ENCODE measurements at places on chromosomes 1 and 21.

- DNase-seq = no peak
Observed at GRCh38 chr21:35039595-35040289, 9.4 kb downstream of the RUNX1 start.

DNA sequence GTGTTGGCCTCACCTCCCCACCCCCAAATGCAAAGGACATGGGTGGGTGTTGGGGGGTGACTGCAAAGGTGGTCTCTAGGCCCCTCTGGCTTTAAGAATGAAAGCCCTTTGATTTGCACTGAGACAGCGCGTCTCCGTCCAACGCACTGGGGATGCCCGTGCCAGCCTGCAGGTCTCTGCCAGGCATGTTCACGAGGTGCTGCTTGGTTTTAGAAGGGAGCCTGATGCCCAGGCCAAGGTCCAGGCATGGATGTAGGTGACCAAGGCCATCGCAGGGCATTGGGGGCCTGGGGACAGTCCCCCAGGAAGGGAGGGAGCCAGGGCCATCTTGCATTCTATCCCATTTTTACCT, 363.6 kb upstream of the VAMP3 start:
- no peak for DNase-seq

DNA sequence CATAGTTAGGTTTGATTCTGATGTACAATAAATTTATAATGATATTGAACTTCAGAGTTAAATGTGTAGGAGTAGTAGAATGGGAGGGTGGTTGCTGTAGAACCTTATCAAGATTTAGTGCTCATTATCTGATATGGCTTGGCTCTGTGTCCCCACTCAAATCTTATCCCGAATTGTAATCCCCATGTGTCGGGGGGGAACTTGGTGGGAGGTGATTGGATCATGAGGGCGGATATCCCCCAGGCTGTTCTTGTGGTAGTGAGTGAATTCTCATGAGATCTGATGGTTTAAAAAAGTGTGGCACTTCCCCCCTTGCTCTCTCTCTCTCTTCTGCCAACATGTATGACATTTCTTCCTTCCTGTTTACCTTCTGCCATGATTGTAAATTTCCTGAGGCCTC, 265.5 kb downstream of the GRIK1 start:
- no peak for DNase-seq

DNA sequence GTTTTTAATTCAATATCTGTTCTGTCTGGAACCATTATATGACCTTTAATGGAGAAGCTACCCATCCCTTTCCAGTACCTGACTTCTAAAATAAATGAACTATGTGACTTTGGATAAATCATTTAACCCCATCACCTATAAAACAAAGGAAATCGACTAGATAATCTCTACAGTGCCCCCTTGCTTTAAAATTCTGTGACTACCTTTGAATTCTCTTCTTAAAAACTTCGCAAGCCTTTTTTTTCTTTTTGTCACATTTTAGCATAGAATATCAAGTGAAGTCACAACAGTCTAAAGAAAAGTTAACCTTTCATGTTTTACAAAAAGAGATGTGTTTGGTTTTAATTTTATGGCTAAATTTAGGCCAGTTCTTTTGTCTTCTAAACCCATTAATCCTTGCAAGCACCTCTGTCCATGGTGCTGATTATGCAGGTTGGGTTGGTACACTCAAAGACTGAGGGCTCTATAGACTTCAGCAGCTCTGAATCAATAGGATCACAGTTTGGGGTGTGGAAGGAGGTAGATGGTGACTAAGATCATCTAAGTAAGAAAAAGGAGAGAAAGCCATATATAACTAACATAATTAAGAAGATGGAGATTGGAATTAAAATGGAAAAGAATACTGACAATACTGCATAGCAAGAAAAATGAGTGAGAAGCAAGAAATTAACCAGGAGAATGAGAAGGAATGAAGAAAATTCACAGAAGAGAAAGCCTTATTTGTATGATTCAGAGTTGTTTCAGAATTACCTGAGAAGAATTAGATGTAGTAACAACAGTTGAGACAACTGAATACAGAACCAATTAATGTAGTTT, 59.2 kb downstream of the TBX15 start:
- DNase-seq = no peak

DNA sequence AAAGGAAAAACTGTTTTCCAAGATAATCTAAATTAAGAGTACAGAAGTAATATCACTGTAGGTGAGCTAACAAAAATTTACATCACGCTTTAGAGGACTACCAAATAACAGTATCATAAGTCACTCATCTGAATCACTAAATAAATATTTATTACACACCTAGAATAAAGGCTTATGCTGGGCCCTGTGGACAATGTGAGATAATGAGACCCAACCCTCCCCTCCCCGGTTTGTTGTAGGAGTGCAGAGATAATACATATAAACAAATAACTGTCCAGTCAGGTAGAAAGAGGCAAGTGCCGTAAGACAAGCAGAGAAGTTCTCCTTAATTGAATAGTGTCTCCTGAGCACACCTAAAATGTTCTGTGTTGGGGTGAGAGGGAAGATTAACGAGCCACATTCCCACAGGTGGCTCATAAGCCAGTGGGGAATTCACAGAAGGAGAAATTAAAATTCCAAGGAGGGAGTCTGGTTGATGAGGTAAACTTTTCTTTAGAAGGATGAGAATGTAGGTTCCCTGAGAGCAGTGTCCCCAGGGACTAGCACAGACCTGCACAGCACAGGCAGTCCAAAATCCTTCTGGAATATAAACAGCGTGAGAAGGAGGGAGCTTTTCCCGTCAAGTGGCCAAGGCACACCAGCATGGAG, 241.4 kb downstream of the NFIA start:
- no peak for DNase-seq

GRCh38 chr1:6248932-6249738, 5.2 kb downstream of the HES3 start:
- no peak for DNase-seq

DNA sequence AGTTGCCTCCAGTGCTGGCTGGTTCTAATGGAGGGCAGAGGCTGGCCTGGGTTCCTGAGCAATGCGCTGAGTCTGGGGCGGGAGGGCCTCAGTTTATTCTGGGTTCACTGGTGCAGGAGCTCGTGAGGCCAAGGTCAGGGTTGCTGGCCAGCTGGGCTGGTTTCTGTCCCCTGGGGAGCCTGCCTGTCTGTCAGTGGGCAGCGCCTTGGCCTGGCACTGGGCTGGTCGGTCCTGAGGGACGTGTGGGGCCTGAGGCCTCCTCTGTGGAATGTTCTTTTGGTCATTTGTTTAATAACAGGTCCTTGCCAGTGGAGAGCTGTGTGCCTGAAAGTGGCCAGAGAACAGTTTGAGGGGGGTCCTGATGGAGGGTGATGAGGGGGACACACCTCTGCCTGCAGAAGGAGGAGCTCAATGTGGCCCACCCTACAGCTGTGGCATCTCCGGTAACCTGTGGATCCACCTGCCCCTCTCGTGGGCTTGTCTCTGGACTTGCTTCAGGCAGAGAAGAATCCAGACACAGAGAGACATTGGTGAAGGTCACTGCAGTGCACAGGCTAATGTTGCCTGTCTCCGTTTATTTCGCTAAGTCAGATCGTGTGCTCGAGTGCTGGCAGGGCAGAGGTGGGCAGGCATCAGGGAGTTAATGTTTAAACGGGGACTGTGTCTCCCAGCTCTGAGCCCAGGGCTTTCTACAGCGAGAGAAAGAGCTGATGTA, 34.6 kb downstream of the COQ8A start:
- peak; percentile 52 for DNase-seq

DNA sequence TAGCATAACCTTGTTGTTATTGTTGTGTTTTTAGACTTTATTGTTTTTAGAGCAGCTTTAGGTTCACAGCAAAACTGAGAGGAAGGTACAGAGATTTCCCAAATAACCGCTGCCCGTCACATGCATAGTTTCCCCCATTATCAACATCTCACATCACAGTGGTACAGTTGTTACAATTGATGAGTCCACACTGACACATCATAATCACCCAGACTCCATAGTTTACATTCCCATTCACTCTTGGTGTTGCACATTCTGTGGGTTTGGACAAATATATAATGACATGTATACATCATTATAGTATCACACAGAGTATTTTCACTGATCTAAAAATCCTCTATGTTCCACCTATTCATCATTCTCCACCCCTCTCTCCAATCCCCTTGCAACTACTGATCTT, 25.9 kb upstream of the TOR3A start:
- DNase-seq = no peak

- no peak for DNase-seq
Observed at GRCh38 chr1:239963856-239964255, 127.8 kb upstream of the FMN2 start.

DNA sequence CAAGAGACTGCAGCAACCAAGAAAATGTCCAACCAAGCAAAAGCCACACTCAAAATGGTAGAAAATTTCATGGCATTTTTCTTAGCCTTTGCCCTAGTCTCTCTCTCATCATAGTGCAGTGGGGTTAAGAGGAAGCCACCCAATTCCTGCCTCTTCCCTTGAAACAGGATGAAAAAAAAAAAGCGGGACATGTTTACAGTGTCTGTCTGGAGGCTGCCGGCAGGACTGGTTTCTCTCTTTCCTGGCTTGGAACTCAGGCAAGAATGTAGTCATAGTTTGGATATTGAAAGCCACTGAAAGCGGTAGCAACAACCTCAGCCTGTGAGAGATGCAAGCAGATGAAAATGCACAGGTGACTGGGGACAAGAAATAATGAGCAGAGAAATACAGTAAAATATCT, 13.3 kb upstream of the TNFSF18 start:
- DNase-seq = no peak

DNA sequence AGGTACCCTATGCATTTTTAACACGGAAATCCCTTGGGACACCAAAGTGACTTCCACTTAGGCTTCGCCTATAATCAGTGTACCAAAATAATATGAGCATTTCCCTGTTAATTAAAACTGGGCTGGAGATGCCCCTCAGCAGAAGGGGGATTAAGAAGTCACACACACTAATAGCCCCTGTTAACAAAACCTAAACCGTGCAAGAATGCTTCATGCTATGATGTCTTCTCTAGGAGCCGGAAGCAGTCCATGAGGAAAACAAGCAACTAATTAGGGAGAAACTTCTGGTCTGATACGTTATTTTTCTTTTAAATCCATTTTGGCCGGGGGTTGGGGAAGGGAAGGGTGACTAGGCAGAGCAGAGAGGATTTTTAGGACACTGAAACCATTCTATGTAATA, 123.4 kb downstream of the ESRRG start:
- DNase-seq = no peak

All from pancreas (tissue), 10 donors.